Effector memory CD4-positive, alpha-beta T cell (primary cell): ENCODE measurements at places on chromosomes 6 and 20.
A peak's percentile ranks its signal among the peaks of the same experiment; 100 is the strongest.

DNA sequence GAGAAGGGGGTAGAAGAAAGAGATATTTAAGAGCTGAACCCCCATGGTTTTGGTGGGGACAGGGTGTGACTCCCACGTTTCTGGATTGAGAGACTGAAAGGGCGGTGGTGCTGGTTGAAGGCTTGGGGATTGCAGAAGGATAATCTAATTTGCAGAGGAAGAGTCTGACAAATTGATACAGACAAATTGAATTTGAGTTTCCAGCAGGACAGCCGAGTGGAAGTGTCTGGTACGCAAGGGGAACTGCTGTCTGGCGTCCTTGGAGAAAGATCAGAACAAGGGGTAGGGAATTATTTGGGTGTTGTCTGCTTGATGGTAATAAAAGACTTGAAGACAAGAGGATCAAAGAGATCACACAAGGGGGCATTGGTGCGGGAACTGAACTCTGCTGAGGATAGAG lies 40.5 kb upstream of the MDGA1 start:
- no peaks in the 10 kb centered on the region for H3K4me1 ChIP-seq
- no peak overlapping the region for H3K4me3 ChIP-seq
- no peak for DNase-seq
- H3K36me3 ChIP-seq, result no peaks in the 10 kb centered on the region
- no peaks in the 10 kb centered on the region for H3K27me3 ChIP-seq

- H3K27me3 ChIP-seq, result no peaks in the 10 kb centered on the region
- no peak overlapping the region for H3K4me3 ChIP-seq
- no peak for DNase-seq
- no peaks in the 10 kb centered on the region for H3K36me3 ChIP-seq
These were observed 28.0 kb upstream of the MARCKS start for GRCh38 chr6:113828984-113829695.

GRCh38 chr6:34174846-34175399 lies 29.0 kb upstream of the GRM4 start:
- H3K4me3 ChIP-seq, result no peak overlapping the region
- H3K27me3 ChIP-seq, result no peaks in the 10 kb centered on the region
- H3K4me1 ChIP-seq, result no peaks in the 10 kb centered on the region
- DNase-seq, result no peak
- no peak overlapping the region for H3K27ac ChIP-seq

- no peak for DNase-seq
- H3K4me1 ChIP-seq, result no peaks in the 10 kb centered on the region
- no peaks in the 10 kb centered on the region for H3K27me3 ChIP-seq
- H3K27ac ChIP-seq, result no peak overlapping the region
These were observed 1586.7 kb downstream of the HACE1 start for GRCh38 chr6:103273048-103273447.

- H3K4me1 ChIP-seq, result peaks cover 9% of the 10 kb centered on the region
- no peak overlapping the region for H3K4me3 ChIP-seq
- no peak overlapping the region for H3K27ac ChIP-seq
- DNase-seq, result no peak
- H3K27me3 ChIP-seq, result no peaks in the 10 kb centered on the region
- no peaks in the 10 kb centered on the region for H3K36me3 ChIP-seq
These were observed 3.8 kb upstream of the FKBP1A start for GRCh38 chr20:1396702-1397101.

DNA sequence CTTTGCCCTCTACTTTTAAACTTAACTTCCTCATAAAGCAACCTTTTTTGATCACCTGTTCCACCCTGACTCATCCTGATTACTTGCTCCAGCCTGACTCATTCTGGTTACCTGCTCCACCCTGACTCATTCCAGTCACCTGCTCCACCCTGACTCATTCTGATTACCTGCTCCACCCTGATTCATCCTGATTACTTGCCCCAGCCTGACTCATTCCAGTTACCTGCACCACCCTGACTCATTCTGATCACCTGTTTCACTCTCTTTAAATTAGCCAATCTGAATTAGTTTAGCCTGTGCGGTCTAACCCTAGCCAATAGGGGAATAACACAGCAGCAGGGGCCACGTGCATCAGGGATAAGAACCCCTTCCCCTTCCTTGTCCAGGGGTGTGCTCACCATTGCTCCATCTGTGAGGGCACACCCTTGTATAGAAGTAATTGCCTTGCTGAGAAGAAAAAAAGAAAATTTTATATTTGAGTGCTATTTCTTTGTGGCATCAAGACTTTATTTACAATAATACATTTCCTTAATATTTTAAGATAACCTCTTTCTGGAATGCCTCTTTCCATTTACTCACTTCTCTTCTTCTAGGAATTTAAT lies 17.9 kb downstream of the HLA-G start:
- DNase-seq, result peak; percentile 13
- H3K27ac ChIP-seq, result no peak overlapping the region
- H3K27me3 ChIP-seq, result peaks cover 18% of the 10 kb centered on the region

GRCh38 chr20:62210496-62210855 lies 9.6 kb downstream of the HRH3 start:
- no peak overlapping the region for H3K27ac ChIP-seq
- no peak for DNase-seq
- no peaks in the 10 kb centered on the region for H3K4me1 ChIP-seq
- H3K4me3 ChIP-seq, result no peak overlapping the region

- no peak overlapping the region for H3K27ac ChIP-seq
- H3K4me3 ChIP-seq, result no peak overlapping the region
- H3K27me3 ChIP-seq, result no peaks in the 10 kb centered on the region
- peaks cover 6% of the 10 kb centered on the region for H3K4me1 ChIP-seq
These were observed 105.8 kb upstream of the SUPT3H start for GRCh38 chr6:45483501-45483900.

GRCh38 chr6:139547122-139547776 lies 172.8 kb upstream of the CITED2 start:
- H3K27ac ChIP-seq, result no peak overlapping the region
- DNase-seq, result no peak
- no peaks in the 10 kb centered on the region for H3K4me1 ChIP-seq
- no peaks in the 10 kb centered on the region for H3K27me3 ChIP-seq

GRCh38 chr6:116278854-116279231 lies 887 bp downstream of the TSPYL1 start:
- H3K27me3 ChIP-seq, result no peaks in the 10 kb centered on the region
- H3K36me3 ChIP-seq, result peaks cover 12% of the 10 kb centered on the region
- peak overlapping the region; percentile 90 for H3K4me3 ChIP-seq

DNA sequence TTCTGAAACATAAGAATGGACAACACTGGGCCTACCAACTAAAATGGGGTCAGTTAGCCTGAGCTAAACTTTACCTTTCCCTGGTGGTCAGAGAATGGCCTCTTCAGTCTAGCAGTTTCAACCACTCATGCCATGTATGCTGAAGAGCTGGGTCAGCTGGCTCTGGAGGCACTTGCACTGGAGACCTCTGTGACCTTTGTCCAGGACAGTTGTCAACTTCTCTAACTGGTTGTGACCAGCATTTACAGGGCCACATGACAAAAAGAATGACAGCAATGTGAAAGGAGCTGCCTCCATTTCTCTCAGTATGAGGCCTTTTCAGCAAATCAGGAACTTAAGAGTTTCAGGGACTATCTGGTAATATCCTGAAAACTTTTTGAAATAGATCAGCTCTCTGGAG lies 59.9 kb upstream of the TMEM30A start:
- no peak for DNase-seq
- H3K27me3 ChIP-seq, result no peaks in the 10 kb centered on the region
- H3K27ac ChIP-seq, result no peak overlapping the region
- no peaks in the 10 kb centered on the region for H3K36me3 ChIP-seq
- H3K4me1 ChIP-seq, result no peaks in the 10 kb centered on the region
- no peak overlapping the region for H3K4me3 ChIP-seq
